Occipital lobe (tissue), 3 donors: ENCODE measurements at places on chromosomes 5 and 9.

GRCh38 chr5:163887854-163888253, 382.4 kb downstream of the MAT2B start:
- no peak for DNase-seq

DNA sequence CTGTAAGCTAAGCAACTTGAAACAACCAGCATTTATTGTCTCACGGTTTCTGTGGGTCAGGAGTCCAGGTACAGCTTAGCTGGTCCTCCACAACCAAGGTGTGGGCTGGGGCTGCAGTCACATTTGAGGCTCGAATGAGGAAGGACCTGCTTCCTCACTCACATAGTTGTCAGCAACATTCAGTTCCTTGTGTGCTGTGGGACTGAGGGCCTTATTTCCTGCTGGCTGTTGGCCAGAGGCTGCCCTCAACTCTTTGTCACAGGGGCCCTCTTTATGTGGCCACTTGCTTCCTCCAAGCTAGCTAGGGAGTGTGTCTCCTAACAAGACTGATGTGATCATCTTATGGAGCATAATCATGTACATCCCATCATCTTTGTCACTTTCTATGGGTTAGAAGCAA, 29.2 kb upstream of the SEMA4D start:
- DNase-seq: no peak

GRCh38 chr5:30324083-30324482, 869.4 kb upstream of the CDH6 start:
- DNase-seq: no peak

DNA sequence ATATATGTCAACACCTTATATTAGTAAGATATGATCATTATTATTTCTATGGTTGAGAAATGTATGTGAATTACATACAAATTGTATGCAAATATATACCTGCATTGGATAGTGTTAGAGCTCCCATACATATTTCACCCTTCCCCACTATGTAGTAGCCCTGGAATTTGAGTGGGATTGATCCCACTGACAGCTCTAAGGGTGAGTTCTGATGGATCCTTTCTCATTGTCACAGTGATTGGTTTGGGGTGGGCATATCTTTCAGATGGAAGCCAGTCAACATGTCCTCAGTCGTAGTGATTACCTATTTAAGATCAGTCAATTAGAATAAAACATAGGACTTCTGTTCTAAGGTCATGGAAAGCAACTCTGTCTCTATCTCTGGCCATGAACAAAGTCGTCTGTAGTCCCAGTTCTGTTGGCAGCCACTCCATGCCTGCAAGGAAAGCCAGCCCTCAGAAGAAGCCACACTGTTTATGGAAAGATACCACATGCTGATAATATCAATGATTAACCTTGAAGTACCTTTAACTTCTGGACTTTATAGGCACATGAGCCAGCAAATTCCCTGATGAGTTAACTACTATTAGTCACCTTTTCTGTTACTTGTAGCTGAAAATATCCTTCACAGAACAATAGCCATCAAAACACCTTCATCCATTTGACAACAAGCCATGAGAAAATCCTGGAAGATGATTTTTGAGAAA, 5.1 kb upstream of the CCDC192 start:
- DNase-seq: no peak

DNA sequence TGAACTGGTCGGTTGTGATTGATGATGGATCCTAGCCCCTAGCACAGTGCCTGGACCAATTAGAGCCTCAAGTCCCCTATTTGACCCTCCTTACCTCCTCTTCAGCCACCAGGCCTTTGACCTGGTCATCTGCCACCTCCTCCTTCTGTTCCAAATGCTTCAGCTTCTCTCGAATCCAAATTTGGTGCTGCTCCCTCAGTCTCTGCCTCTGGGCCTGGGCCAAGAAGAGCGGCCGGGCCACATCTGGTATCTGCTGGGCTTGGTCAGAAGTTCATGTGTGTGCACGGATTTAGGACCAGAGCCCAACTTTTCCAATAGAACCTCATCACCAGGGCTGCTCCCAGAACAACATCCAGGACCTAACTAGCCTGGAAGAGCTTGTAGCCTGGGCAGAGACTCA, 6.5 kb downstream of the SLC35A4 start:
- DNase-seq: no peak

- DNase-seq: no peak
These were observed 65.2 kb downstream of the USP20 start for GRCh38 chr9:129900263-129901027.

GRCh38 chr5:108548684-108549596, 167.0 kb upstream of the FBXL17 start:
- no peak for DNase-seq

GRCh38 chr9:92638621-92639101, 31.3 kb downstream of the IPPK start:
- DNase-seq: no peak

GRCh38 chr5:68484307-68485068, 268.9 kb downstream of the PIK3R1 start:
- no peak for DNase-seq

DNA sequence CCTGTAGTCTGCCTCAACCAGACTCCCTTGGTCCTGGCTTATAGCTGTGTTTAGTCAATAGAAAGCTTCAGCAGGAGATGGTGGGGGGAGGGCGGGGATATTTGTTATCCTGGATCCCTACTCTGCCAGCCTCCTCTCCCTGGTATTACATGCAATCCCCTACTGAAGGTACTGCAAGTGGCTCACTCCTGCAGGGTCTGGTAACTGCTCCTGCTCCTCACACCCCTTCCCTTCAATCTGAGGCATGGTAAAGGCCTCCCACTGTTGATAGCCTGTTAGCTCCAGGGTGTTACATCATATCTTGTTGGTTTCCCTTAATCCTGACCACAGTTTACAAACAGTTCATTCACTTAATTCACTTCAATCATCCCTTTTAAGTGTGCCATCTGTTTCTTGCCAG, 137.5 kb downstream of the AP3B1 start:
- no peak for DNase-seq

- no peak for DNase-seq
These were observed 949.7 kb upstream of the NUDT12 start for GRCh38 chr5:104512063-104512825.

DNA sequence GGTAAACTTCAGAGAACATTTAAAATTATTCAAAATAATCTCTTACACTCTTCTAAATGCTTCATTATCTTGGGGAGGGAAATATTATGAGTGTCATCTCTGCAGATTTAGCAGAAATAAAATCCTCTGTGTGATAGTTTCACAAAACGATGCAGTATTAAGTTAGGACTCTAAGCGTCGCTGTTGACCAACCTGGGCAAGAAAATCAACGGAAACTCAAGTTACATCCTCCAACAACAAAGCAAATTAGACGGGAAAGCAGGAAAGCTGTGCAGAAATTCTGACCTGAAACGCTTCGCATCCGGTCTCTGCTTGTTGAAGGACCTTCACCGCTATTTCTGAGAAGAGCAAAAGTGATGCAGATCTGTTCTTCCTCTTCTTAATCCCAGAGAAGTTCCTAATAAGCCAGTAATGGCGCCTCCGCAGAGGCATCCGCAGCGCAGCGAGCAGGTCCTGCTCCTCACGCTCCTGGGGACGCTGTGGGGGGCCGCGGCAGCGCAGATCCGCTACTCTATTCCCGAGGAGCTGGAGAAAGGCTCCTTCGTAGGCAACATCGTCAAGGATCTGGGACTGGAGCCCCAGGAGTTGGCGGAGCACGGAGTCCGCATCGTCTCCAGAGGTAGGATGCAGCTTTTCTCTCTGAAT, at the start of gene PCDHGA6:
PCDHGA6 (plus strand) TSS at position 219 of the 645 bp plus-strand sequence; CDS start at position 412, 193 bp downstream.
- no peak for DNase-seq

DNA sequence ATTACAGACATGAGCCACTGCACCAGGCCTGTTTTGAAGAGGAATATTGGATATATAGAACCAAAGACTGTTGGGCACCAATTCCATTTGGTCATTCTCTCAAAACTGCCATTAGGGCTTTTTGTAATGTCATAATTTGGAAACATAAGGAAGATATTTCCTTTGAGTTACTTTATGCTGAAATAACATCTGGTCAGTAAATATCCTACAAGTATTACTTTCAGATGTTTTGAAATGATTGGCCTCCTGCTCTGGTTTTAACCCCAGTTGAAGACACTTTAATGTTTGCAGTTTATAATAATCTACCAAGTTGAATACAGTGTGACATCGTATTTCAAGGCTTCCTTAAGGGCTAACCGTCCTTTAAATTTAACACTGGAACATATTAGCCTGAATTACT, 33.6 kb downstream of the LRRTM2 start:
- no peak for DNase-seq

DNA sequence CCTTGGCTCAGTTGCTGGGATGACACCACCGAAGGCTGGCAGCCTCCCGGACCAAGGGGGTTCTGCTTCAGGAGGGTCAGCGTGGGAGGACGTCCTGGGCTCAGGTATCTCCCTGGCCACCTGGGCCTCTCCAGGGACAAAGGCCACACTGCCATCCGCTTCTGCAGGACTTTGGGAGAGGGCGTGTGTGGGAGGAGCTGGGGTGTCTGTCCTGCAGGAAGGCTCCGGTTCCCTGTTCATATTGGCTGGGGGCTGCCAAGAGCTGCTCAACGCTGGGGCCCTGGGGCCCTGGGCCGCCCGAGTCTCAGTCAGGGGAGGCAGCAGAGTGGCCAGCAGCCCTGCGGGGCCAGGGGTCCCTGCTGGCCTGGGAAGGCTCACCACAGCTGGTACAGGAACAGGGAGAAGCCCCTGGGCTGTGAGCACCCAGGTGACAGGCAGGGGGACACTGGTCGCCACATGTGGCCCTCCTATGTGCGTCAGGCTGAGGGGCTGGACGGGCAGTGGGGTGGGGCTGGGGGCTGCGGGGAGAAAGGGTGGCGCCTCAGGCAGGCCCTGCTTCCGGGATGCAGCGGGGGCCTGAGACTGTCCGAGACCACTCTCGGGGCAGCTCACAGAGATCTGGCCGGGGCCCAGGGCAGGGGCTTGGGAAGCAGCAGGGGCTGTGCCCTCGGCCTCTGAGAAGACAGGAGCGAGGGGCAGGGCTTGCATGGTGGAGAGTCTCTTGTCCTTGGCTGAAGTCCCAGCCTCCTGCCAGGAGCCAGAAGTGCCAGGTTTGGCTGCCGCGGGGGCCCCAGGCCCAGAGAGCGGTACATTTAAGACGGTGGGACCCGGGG, 4.9 kb upstream of the CARD9 start:
- DNase-seq: no peak

- DNase-seq: no peak
These were observed 360.0 kb downstream of the BRINP1 start for GRCh38 chr9:119009249-119009648.

DNA sequence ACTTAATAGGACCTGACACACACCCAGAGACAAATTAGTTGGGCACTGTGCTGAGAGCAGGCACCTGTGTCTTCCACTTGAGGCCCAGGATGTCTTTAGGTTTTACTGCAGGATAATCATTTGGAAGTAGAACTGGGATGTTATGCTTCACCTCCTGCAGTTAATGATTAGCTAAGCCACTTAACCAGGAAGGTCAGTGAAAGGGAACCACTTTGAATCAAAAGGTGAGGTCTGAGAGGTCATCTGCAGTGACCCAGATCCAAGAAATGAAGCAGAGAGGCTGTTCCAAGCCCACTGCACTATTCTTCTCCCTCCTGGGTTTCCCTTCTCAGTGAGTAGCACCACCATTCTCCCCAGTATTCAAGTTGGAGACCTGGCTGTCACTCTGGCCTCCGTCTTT, 110.5 kb downstream of the SNX18 start:
- no peak for DNase-seq

DNA sequence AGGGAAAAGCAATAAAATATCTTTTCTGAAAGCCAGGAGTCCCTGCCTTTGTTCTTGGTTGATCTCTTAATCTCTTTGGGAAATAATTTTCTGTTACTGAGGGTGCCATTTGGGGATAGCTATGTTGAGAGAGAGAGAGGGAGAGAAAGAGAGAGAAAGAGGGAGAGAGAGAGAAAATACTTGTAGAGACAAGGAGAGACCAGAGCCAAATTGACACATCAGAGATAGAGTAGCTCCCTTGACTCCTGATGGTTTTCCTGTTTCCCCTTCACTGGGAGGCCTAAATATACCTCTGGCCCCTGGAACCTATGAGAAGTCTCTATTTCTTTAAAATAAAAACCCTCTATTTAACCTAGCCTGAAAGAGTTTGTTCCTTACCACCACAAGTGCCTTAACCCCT, 14.9 kb downstream of the CMYA5 start:
- no peak for DNase-seq

- DNase-seq: no peak
These were observed 7.2 kb upstream of the ABLIM3 start for GRCh38 chr5:149133795-149134777.

DNA sequence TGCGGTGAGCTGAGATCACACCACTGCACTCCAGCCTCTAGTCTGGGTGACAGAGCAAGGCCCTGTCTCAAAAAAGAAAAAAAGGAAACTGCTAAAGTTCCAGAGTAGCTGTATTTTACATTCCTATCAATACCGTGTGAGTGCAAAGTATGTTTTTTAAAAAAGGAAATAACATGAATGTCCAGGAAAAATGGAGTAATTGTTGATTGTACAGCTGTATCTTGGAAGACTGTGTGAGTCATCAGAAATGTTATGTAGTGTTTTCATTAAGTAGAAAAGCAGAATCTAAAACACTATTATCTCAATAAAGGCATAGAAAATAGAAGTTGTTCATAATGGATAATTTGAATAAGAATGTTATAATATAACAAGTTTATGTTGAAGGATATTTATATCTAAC, 53.9 kb downstream of the ZCCHC7 start:
- no peak for DNase-seq

GRCh38 chr9:98973576-98973975, 29.9 kb downstream of the COL15A1 start:
- DNase-seq: no peak

DNA sequence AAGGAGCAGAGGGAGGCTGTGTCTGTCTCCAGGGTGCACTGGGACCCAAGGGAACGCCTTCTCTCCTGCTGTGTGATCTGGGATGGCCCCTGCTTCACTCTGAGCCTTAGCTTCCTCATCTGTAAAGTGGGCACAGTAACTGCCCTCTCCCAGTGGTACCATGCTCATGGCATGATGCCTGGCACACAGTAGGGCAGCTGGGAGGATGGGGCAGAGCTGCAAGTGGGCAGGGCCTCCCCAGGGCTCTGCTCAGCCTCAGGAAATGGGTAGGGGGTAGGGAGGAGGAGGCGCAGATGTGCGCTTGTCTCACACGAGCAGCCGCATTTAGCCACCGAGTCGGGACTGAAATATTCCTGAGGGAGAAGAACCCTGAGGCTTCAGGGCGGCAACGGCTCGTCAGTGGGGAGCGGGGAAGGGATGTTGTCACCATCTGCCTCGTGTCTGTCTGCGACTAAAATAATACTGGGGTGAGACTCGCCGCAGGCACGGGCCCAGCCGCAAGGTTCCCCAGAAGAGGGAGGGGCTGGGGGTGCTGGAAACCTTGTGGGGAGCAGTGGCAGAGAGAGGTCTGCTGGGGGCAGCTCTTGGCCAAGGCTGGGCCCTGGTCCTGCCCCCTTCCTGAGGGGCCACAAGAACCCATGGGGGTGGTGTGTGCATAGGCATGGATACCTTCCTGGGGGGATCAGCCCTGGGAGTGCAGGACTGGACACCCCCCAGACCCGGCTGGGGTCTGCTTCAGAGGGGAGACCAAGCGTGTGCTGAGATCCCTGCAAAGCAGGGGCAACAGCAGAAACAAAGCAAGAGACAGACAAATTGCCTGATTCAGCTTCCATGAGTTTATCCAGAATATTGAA, 55.2 kb upstream of the PSD2 start:
- no peak for DNase-seq

GRCh38 chr9:134899818-134900217, 17.9 kb downstream of the FCN1 start:
- DNase-seq: no peak
